Right ventricle myocardium superior (tissue), 1 donor: ENCODE measurements at places on chromosomes 6 and 20. TPM values are rescaled to one million over a fixed set of nuclear protein-coding genes. Genes with fewer than 3 reads are reported as not detected.

DNA sequence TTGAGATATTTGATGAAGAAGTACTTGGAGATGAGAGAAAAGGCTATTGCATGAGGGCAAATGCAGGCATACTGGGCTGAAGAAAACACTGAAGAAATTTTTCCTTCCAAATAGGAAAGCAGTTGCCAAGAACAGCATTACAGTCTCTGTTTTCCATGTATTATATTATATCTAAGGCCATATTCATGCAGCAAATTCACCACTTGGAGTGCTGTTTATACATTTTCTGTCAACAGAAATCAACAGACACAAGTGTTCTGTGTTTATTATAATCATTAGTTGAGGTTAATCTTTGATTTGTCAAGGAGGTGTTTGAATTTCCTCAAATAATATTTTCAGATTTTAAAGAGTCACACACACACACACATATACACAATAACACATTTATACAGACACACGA, 268.8 kb upstream of the PLCB4 start:
- no peak for DNase-seq

DNA sequence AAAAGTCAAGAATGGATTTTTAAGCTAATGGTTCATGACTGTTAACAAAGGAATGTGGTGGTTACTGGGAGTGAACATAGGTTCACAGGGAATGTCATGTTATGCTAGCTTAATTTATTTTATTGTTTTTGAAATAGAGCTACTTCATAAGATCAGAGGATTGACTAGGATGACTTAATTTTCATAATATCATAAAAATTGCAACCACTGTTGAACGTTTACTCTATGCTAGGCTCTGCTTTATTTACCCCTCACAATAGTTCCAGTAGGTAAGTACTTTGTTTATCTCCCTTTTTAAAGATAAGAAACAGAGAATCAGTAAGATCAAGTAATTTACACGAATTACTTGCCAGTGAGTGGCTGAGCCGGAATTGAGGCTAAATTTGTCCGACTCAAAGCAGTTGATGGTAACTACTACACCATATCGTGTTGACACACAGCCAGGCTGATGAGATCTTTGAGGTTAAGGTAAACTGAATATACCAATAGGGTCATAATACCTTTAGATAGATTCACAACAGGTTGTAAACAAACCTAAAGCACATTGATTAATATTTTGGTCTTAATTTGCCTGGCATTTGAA, 194.6 kb upstream of the CITED2 start:
- no peak for DNase-seq

DNA sequence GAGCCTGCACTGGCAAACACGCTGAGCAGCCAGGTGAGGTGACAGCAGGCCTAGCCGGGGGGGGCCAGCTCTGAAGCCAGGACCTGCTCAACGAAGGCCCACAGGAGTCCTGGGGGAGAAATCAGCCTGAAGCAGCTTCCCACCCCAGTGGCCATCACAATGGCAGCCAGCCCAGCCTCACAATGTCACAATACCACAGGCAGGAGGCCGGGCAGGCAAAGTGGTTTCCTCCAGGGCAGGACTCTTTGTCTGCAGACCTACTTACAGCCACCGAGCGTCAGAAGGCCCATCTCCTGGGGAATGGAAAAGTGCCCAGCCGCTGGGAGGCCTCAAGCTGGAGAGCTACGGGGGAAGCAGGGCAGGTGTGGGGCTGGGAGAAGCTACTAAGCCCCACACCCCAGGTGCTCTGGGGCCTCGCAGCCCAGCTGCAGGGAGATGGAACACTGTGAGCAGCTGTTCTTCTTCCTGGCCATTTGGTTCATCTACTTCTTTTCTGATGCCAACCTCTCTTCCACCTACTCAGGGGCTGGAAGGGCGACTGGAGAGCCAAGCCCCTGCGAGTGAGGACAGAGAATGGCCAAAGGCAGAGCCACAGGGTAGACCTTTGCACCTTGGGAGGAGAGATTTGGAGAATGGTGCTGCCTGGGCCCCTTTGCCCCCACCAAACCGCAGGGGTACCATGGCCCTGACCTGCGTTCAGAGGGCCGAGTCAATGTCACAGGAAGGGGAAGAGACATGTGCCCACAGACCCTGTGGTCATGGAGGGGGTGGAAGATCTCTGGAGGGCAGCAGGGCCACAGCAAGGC, 22.3 kb upstream of the AVP start:
- no peak for DNase-seq

- no peak for DNase-seq
These were observed 534.2 kb downstream of the HACE1 start for GRCh38 chr6:104325341-104326172.

The CD40 gene
- 7.4 TPM for total RNA-seq

The FRK gene
- 7.5 TPM for total RNA-seq

The PRDM13 gene
- not detected for total RNA-seq
